ENCODE measurements at places on chromosomes 6 and 20.

DNA sequence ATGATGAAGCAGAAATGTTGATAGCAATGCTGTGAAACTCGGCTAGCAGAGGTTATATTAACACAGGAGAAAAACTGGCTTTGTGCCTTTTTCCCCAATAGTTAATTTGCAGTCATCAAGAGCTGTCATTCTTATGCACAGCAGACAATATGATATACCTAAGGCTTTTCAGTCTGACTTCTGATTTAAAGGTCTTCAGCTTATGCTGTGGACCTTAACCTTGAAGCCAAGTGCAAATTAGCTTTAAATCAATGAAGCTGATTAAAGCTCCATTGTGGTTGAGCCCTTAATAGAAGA is 171.6 kb upstream of the ID4 start:
- peak; percentile 31 for DNase-seq

GRCh38 chr6:169251371-169251802 is 2.3 kb downstream of the THBS2 start:
- DNase-seq = no peak

DNA sequence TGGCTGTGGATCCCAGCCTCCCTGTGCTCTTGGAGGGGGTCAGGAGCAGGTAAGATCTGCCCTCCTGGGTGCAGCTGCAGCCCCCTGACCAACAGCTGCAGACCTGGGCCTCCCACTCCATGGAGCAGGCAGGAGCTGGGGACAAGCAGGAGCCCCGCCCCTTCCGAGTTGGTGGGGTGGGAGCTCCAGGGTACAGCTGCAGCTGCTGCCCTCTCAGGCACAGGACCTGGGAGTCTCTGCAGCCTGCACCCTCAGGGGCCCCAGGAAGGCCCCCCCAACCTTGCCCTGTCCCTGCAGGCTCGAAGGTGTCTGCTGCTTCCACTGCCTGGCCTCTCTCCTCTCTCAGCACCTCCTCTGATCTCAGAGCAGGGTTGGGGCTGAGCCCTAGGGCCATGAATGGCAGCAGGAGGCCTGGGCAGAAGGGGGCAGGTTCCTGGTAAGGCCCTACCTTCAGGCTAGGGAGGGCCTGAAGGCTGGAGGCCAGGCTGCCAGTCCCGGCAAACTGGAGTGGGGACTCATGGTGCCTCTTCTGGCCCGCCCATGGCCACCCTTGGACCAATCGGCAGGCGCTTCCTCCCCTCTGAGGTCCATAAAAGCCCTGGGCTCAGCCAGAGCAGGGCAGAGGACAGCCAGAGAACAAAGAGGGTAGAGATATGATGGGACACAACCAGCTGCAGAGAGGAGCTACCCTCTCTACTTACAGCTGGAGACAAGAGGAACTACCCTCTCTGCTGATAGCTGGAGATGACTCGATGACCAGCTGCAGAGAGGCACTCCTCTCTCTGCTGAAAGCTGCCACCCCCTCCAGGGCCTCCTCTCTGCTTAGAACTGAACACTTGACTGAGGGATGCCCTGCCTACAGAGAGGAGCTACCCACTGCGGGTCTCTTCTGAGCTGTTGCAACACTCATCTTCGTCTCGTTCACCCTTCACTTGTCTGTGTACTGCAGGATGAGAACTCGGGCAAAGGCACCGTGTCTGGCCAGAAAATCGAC is 7.8 kb upstream of the PACSIN1 start:
- DNase-seq = no peak

DNA sequence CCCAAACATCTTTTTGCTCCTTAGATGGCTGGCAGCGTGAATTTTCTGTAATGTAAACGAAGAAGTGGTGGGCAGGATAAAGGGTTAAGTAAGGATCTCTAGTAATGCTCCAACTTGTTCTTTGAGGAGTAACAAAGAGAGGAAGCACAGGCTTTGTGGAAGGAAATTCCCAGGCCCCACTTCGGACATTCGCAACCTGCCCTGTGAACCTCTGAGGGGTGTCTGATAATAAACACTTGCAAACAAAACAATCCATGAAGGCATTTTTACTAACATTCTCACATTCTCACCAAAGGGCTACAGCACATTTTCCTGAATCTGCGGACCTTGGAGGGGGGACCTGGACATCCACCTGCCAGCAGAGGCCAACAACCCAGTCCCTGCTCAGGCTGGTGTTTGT is 25.8 kb upstream of the ADGRF5 start:
- no peak for DNase-seq

DNA sequence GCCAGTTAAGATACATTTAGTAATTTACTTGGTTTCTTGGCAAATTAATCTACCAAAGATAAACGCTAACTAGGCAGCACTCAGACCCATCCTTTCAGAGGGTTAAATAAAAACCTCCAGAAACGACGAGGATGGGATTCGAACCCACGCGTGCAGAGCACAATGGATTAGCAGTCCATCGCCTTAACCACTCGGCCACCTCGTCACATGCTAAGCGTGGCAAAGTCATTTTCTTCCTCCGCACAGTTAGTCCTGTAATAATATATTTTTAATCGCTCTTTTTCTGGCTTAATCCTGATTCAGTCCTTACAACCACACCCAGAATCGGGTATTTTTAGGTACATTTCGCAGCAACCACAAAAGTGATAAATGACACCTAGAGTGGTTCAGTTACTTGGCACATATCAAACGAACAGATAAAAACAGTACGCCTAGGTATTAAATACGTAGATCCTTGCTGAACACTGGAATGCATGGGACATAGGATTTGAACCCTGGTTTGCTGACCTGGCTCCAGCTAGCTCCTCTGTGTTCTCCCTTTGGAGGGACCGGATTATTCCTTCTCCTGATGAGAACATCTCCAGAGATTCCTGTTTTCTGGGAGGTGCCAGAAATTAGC is 71.6 kb downstream of the GPX5 start:
- peak; percentile 86 for DNase-seq

DNA sequence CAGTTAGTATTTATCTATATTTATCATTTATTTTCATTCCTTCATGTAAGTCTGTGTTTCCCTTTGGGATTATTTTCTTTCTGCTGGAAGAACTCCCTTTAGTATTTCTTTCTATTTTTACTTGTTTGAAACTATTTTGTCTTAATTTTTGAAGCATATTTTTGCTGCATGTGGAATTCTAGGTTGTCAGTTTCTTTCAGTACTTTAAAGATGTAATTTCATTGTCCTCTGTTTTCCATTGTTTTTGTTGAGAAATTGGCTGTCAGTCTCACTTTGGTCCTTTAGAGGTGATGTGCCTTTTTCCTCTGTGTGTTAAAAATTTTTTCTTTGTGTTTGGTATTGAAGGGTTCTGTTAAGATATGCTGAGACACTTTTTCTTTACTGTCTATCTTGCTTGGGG is 17.1 kb downstream of the RNF182 start:
- no peak for DNase-seq

GRCh38 chr6:144219056-144219685 is 66.0 kb upstream of the UTRN start:
- peak; percentile 11 for DNase-seq

DNA sequence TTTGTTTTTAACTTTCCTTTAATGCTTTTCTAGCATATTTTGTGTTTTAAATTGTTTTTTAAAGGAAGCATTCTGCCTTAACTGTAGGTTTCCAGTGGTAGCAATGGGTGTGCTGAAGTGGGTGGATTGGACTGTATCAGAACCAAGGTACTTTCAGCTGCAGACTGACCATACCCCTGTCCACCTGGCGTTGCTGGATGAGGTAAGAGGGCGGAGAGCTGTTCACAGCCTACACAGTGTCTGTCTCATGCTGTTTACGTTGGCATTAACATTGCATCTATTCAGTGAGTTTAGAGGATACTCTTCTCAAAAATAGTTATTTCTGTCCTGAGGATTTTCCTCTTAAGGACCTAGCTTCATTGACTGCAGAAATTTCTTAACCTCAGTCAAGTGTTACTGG is 11.9 kb downstream of the NELFCD start:
- DNase-seq = no peak

GRCh38 chr20:40678286-40678875 is 10.7 kb downstream of the MAFB start:
- DNase-seq = no peak

DNA sequence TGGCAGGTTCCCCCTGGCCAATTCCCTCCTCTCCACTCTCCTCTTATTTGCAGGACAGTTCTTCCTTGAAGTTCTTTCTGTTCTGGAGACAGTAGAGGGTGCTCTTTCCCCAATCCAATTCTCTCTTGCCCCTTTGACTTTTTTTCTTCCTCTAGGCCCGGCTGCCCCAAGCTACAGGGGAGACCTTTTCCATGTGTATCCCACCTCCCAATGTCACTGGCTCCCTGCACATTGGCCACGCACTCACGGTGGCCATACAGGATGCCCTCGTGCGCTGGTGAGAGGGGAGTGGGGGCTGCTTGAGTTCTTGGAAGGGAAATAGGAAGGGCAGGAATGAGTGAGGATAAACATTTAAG is 1.5 kb downstream of the VARS2 start:
- peak; percentile 36 for DNase-seq

DNA sequence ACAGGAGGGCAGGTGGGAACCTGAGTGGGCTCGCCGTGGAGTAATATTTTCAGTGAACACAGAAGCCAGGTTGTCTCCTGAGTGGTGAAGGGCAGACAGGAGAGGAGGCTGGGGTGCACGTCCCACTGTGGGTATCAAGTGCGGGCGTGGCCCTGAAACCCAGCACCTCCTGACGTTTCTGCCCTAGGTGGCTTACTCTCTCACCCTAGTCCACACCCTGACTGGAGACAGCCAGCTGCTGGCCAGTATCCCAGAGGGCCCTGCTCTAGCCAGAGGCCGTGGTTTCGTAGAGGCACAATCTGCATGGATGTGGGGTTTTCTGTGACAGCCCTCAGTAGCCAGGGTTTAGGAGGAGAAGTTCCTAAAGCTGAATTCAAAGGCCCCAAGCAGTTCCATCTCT is 86.7 kb downstream of the TRERF1 start:
- no peak for DNase-seq

- no peak for DNase-seq
These were observed 21.7 kb downstream of the GGT7 start for GRCh38 chr20:34850969-34851368.

- no peak for DNase-seq
These were observed 6.5 kb downstream of the NEDD9 start for GRCh38 chr6:11226005-11226404.

DNA sequence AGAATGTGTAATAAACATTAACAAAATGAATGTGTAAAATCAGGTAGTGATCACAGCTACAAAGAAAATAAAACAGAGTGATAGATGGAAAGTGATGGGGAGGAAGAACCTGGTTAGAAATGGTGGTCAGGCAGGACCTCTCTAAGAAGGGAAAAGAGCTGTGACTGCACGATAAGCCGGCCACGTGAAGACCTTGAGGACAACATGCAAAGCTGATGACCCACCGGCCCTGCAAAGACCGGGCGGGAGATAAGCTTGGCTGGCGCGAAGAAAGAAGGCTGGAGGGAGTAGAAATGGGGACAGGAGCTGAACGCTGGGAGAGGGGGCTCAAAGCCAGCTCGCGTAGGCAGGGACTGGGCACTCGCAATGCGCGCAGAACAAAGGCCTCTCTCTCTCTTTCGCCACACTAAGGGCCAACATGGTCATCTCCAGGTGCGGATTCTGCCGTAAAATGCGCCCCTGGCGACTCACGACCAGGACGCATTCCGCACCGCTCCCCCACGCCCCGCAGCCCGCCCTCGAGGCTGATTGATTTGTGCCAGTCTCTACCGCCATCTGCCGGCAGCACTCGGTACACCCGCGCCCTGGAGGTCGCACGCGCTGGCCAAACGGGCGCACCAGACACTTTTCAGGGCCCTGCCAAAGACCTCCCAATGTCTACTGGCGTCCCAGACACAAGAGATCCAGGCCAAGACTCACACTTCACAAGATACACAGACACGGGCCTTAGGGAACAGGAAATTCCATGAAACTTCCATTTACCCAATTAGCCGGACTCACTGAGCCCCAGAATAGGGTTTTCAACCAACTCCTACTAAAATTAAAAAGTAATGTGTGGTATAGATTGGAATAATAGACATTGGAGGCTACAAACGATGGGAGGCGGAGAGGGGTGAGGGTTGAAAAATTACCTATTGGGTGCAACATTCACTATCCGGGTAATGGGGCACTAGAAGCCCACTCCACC is 9.4 kb downstream of the DEFB132 start:
- DNase-seq = peak; percentile 86

DNA sequence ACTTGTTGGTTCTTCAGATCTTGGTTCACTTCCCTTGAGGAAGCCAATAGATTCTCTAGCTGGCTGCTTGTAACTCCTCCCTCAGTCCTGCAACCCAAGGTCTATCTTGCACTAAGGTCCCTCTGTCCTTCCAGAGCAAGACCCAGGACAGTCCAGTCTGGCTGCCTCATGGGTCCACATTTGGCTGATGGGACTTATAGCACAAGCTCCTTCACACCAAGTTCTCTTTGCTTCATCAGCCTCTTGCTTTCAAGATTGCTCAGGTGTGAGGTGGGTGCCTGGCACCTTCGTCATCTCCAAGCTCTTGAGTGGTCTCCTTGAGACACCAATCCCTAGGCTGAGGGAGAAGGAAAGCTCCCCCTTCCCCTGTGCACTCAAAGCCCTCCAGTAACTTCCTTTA is 28.3 kb downstream of the NSFL1C start:
- DNase-seq = no peak

- no peak for DNase-seq
These were observed 495.4 kb downstream of the CDH26 start for GRCh38 chr20:60453388-60454246.

DNA sequence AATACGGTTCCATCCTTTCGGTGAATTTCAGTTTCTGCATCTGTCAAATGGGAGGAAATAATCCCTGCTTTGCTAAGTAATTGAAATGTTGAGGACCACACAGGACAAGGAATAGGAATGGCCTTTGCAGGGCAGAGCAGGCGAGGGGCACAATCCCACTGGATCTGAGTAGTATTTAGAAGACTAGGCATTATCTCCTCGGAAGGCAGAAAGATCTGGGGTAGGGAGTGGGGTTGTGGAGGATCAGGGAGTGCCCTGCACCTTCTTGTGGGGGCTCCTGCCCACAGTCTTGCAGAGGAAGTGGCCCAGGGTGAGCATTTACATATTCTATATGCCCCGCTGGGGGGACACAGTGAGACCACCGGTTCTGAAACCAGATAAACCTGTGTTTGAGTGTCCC is 87.1 kb upstream of the SIRPA start:
- no peak for DNase-seq

DNA sequence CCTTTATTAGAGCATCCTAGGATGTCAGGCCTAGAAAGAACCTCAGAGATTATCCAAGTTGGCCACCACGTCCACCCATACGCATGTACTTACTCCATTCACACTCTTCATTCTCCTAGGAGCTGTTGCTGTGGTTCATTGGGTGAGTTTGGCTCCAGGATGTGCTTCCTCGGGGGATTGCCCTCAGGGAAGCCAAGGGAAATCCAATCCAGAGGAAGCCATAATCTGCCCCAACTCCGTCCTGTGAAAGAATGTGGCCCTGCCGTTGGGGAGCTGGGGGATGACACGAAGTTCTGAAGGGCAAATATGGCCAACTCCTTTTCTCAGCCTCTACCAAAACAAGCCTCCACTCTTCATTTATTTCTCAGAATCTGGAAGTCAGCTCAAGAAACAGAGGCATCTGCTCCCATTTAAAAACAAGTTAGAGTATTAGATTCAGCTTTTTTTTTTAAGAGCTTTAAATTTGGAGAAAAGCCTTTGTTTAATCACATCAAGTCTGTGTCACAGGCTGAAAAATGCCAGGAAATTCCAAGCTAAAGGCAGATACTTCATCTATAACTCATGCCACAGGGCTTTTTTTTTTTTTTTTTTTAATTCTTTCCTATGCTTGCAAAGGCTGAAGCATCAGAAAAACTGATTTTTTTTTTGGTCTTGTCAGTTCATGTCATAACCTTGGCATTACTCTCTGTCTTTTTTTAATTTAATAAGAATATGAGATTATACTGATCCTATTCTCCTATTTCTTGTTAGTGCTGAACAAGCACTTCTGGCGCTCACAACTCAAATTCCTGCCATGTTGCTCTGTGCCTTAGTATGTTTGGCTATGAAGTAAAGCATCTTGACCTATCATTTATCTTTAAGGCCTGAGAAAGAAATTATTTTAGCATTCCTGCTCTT is 480.9 kb upstream of the MARCKS start:
- DNase-seq = no peak

Measured in NCI-H2081 (cell line).